Pulmonary artery endothelial cell (primary cell): ENCODE measurements at places on chromosomes 16 and 17.

DNA sequence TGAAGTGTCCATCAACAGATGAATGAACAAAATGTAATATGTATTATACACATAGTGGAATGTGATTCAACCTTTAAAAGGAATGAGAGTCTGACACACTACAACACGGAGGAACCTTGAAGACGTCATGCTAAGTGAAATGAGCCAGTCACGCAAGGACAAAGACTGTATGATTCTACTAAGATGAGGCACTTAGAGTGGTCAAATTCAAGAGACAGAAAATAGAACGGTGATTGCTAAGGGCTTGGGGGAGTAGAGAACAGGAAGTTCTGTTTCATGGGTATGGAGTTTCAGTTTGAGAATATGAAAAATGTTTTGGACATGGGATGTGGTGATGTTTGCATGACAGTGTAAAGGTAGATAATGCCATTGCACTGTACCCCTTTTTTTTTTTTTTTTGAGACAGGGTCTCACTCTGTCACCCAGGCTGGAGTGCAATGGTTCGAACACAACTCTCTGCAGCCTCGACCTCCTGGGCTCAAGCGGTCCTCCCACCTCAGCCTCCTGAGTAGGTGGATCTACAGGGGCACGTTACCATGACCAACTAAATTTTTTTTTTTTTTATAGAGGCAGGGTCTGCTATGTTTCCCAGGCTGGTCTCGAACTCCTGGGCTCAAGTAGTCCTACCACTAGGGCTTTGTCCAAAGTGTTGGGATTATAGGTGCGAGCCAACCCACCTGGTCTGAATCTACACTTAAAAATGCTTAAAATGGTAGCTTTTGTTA, 2.9 kb upstream of the CCDC102A start:
- DNase-seq = no peak

GRCh38 chr17:887551-888209, 91.9 kb downstream of the NXN start:
- no peak for DNase-seq

DNA sequence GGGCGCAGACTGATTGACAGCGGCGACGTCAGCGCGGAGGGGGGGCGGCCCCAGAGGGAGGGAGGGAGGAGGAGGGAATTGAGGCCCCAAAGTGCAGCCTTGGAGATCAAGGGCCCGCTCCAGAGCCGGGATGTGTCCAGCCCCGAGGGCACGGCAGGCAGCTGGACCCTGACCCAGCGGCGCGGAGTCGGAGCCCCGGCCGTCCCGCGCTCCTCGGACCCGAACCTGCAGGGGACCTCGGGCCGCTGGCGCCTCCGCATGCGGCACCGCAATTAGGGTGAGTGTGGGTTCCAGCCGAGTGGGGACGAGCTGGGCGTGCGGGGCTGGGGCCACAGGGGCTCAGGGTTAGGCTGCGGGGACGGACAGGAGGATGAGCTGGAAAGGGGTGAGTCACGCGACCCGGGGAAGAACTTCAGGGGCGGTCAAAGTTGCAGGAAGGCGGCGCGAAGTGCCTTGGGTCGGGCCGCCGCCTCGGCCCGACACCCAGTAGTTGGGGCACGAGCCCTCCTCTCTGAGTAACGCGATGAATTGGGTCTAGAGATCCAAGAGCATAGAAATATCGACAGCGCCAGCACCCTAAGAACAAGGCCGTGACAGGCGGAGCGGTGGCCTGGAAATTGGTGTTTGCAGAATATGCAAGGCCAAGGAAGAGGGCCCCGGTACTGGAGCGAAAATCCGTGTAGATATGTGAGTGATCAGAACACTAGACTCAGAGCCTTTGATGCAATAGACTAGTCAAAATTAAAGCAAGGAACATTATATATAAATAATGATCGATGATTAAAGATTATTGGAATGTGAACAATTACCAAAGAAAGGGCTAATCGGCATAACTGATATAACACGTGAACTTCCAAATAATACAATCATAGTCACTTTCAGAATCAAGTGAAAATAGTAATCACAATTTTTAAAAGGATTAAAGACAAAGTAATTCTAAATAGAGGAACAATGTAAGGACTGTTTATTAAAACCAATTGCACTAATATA, at the start of gene TBX4:
Gene TBX4 (plus strand): TSS at position 122 of the 990 bp plus-strand sequence. CDS start 4,069 bp downstream, outside the sequence.
- no peak for DNase-seq

DNA sequence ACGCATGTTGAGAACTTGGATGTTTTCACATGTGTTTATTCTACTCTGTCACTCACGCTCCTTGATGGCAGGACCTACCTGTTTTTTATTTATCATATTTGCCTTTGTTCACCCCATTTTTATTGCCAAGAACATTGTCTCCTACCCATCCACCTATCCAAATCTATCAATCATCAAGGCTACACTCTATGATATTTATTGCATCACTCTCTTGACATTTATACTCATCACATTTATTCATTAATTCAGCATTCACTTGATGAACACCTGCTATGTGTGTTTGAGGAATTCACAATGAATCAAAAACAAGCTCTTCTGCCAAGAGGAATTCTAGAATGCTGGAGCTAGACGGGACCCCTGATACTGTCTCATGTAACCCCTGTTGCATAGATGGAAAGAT, 94.5 kb upstream of the ZNF469 start:
- no peak for DNase-seq

DNA sequence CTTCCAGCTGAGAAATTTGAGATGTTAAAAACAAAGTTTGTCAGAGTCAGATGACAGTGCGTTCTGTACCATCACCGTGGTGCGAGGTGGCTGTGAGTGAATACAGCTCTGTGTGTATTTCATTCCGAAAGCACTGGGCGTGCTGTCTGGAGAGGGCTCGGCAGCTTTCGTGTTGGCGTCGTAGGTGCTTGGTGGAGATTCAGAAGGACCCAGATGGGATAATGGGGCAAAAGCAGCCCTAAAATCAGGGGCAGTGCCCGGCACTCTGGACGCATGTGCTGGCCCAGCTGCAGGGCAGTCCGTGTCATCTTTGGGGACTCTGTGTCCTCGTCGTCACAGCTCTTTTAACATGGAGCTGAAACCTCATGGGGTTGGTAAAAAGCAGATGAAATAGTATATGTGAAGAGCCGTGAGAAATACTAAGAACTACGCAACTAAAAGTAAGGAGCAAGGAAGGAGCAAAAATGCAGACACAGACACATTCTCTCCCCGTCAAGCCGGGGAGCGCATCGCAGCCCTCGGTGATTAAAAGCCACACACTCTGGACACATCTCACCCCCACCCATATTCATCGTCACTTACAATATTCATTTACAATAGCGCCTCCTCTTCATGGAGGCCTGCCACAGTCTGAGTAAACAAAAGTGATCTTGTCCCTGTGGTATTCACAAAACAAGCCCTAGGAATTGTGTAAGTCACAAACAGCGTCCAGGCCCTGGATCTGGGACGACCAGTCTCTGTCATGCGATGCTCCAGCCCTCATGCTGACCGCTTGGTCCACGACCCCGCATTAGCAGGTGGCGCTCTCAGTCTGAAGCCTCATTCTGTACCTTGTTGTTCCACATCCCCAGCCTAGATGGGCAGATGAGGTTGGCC, 206.7 kb downstream of the RPTOR start:
- DNase-seq = no peak

- DNase-seq = no peak
Measured at GRCh38 chr17:28704219-28704858, 7.3 kb downstream of the PROCA1 start.

GRCh38 chr16:56041556-56042140, 149.6 kb upstream of the GNAO1 start:
- no peak for DNase-seq

DNA sequence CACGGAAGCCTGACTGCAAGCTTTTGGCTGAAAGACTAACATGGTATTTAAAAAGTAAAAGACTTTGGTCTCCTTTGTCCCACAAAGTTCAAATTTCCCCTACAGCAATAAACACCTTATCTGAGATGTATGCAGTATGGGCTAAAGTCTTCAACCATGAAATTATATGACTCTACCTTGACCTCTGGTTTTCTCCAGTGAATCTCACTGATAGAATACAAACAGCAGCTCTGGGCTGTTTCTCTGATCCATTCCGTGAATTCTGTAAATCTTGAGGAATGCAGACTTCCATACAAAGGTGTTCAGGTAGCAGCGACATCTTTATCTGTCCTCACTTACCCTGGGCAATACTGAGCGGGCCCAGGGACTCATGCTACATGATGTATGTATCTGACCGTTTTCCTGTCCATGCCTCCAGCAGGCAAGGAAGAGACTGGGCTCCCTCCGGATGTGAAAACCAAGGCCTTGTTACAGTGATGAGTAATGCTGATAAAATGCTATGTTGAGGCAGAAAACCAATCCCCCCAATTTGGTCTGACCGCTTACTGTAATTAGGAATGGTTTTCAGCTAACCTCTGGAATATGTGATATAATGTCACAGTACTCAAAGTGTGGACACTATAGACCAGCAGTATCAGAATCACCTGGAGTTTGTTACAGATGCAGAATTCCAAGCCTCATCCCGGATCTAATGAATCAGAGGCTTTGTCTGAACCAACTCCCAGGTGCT, 589.8 kb downstream of the HS3ST4 start:
- DNase-seq = no peak

- no peak for DNase-seq
Measured at GRCh38 chr17:80164185-80164584, 5.6 kb upstream of the CARD14 start.

DNA sequence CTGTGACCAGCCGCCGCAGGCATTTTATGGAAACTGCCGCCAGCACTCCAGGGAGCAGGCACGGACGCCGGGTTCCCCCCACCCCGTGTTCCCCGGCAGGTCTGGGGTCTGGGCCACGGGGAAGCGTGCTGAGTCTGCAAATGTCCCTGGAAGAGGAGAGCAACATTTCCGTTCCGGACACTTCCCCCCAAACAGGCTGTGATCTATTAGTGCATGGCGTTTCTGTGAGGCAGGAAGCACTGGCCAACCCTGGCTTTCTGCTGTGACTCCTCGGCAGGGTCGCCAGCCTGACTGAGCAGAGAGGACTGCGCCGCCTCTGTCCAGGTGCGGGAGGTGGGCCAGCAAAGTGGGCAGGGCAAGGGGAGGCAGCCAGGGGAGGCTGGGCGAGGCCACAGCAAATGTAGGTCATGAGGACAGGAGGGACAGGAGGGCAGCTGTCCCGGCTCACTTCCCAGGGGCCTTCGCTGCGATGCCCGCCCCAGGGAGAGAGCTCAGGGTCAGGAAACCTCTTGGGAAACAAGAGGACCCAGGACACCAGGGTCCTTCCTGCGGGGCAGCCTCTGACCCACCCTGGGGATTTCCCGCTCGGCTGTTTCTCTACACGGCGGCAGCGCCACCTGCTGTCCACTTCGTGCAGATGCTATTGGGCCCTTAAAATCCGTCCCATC, 9.5 kb downstream of the FOXF1 start:
- DNase-seq = no peak

DNA sequence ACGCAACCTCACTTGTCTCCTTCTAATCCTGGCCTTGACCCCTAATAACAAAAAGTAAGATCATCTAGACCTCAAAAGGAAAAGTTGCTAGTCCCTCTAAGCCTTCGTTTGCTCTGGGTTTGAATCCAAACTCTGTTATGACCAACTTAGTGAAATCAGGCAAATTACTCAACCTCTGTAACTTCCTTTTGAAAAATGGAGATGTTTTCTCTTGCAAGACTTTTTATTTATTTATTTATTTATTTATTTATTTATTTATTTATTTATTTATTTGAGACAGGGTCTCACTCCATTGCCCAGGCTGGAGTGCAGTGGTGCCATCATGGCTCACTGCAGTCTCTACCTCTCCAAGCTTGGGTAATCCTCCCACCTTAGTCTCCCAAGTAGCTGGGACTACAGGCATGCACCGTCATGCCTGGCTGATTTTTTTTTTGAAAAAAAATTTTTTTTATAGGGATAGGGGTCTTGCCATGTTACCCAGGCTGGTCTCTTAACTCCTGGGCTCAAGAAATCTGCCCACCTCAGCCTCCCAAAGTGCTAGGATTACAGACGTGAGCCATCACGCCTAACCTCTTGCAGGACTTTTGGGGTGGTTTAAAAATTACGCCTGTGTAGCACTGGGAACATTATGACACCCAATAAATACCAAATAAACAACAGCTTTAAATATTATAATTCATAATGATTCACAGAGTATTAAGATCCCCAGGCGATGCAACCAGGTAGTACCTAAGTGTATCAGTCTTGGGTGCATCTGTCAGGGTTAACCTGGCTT, 63.4 kb downstream of the PITPNC1 start:
- no peak for DNase-seq

GRCh38 chr17:47760409-47761140, 27.5 kb downstream of the TBX21 start:
- DNase-seq = no peak

DNA sequence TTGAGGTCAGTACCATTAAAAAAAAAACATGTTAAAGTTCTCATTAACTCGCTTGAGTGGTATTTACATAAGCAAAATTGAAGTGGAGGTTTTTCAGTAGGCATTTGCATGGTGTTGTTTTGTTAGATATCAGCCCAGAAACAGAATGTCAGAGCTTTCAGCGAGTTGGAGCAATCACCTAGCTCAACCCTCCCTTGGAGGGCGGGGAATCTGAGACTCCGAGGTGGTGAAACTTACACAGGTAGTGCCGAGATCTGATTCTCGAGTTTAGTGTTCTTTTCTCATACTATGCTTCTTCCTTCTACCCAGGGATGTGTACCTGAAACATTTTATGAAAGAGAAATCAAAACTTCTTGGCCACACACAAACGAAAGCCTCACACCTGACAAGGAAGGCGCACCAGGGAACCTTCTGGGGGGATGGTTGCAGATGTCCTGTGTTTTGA, 6.6 kb downstream of the SEC14L1 start:
- DNase-seq = no peak

- DNase-seq = no peak
Measured at GRCh38 chr17:17289701-17290100, 8.7 kb upstream of the COPS3 start.

GRCh38 chr17:8935191-8935590, 30.3 kb downstream of the PIK3R5 start:
- DNase-seq = no peak

DNA sequence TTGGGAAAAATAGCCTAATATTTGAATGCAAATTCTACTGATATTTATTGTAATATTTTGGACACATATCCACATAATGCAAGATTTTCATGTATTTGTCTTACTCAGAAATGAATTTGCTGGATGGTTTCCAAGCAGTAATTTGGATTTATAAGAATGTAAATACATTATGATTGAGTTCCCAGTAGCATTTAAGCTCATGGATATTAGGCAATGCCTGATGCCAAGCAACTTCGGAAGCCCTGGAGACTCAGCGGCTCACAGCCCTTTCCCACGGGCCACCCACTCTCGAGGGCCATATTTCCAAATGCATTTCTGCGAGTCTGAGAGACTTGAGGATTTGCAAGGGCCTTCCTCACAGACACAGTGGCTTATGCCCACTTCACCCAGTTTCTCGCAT, 62.1 kb upstream of the MYOCD start:
- DNase-seq = no peak

- no peak for DNase-seq
Measured at GRCh38 chr16:56773532-56773931, 43.6 kb downstream of the NUP93 start.
